Left lung (tissue), 14 donors: ENCODE measurements at places on chromosomes 13 and 19. TPM values are rescaled to one million over a fixed set of nuclear protein-coding genes. Genes with fewer than 3 reads are reported as not detected.

The IZUMO4 gene
- total RNA-seq, result 5.2 TPM

The FAM124A gene
- 2.4 TPM for total RNA-seq

The CYP2F1 gene
- 1.0 TPM for total RNA-seq

The ABHD13 gene
- total RNA-seq, result 9.7 TPM

The OR7D4 gene
- total RNA-seq, result not detected

The ZNF154 gene
- 8.3 TPM for total RNA-seq

The EPSTI1 gene
- 22.4 TPM for total RNA-seq

The OR7D2 gene
- total RNA-seq, result 0.10 TPM

The SIGLEC12 gene
- total RNA-seq, result 1.3 TPM

The ZNF536 gene
- total RNA-seq, result 0.50 TPM

The CKAP2 gene
- total RNA-seq, result 8.6 TPM

The ZNF534 gene
- total RNA-seq, result not detected

The HIPK4 gene
- total RNA-seq, result 0.09 TPM

The ZNF460 gene
- 55.3 TPM for total RNA-seq

The C2CD4C gene
- 2.4 TPM for total RNA-seq

The AXL gene
- total RNA-seq, result 35.2 TPM

The GRIK5 gene
- total RNA-seq, result 0.29 TPM

The ZSCAN1 gene
- not detected for total RNA-seq

The HCST gene
- total RNA-seq, result 24.7 TPM

The PSG1 gene
- total RNA-seq, result not detected

The FBXW9 gene
- 6.9 TPM for total RNA-seq

The ZNF221 gene
- 6.5 TPM for total RNA-seq

The PARP4 gene
- total RNA-seq, result 76.8 TPM

The LGALS14 gene
- total RNA-seq, result not detected

The CYP4F8 gene
- total RNA-seq, result not detected

The CALR3 gene
- total RNA-seq, result not detected

The KLF1 gene
- not detected for total RNA-seq

The ZNF66 gene
- 7.8 TPM for total RNA-seq

The GNG8 gene
- total RNA-seq, result not detected
